GM23248 (cell line): ENCODE measurements at places on chromosomes 6 and 20. TPM values are rescaled to one million over a fixed set of nuclear protein-coding genes. Genes with fewer than 3 reads are reported as not detected.

Gene NPBWR2
- polyA plus RNA-seq = not detected in 2 replicates

Gene ANKRD60
- not detected in 2 replicates for polyA plus RNA-seq

Gene IFT52
- polyA plus RNA-seq = 48.5 and 51.7 TPM in 2 replicates

Gene AURKA
- 78.9 and 88.5 TPM in 2 replicates for polyA plus RNA-seq

Gene ADGRG6
- 0.38 and 0.47 TPM in 2 replicates for polyA plus RNA-seq

Gene COL12A1
- polyA plus RNA-seq = 232 and 253 TPM in 2 replicates

Gene F13A1
- not detected in 2 replicates for polyA plus RNA-seq

Gene HLA-DPB1
- polyA plus RNA-seq = 17.8 and 18.9 TPM in 2 replicates

Gene HMGN4
- 67.1 and 70.8 TPM in 2 replicates for polyA plus RNA-seq

Gene GPR6
- polyA plus RNA-seq = not detected in 2 replicates

Gene EFCAB8
- polyA plus RNA-seq = not detected in 2 replicates

Gene ME1
- polyA plus RNA-seq = 10.0 and 11.6 TPM in 2 replicates

DNA sequence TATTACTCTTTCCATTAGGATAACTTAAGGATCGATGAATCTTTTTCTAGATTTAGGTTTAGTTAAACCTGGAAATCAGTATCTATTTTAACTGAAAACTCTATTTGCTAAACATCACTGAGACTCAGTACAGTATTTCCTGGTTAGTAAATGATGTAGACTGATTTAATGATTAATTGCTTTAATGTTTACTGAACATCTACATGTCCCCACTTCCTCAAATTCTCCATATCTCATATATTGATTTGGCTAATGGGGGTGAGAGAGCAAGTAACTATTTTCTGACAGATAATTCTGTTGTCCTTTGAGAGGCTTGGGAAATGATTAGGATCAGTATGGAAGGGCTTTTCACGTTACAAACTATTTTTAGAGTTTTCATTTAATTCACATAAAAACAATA is 10.3 kb downstream of the MKKS start:
- H3K36me3 ChIP-seq = no peaks in the 10 kb centered on the region
- H3K4me1 ChIP-seq = no peaks in the 10 kb centered on the region

- H3K27me3 ChIP-seq = peaks cover 22% of the 10 kb centered on the region
- no peaks in the 10 kb centered on the region for H3K36me3 ChIP-seq
- peak overlapping the region; percentile 77 for H3K4me3 ChIP-seq
- DNase-seq = peak; percentile 6
- no peaks in the 10 kb centered on the region for H3K4me1 ChIP-seq
- no peak overlapping the region for H3K27ac ChIP-seq
Observed at GRCh38 chr6:47308198-47308517, 1.5 kb downstream of the TNFRSF21 start.

GRCh38 chr20:33709398-33709797 is 10.7 kb downstream of the PXMP4 start:
- no peaks in the 10 kb centered on the region for H3K27me3 ChIP-seq
- no peak overlapping the region for H3K27ac ChIP-seq
- no peak overlapping the region for H3K4me3 ChIP-seq
- H3K36me3 ChIP-seq = no peaks in the 10 kb centered on the region
- peak; percentile 40 for DNase-seq

DNA sequence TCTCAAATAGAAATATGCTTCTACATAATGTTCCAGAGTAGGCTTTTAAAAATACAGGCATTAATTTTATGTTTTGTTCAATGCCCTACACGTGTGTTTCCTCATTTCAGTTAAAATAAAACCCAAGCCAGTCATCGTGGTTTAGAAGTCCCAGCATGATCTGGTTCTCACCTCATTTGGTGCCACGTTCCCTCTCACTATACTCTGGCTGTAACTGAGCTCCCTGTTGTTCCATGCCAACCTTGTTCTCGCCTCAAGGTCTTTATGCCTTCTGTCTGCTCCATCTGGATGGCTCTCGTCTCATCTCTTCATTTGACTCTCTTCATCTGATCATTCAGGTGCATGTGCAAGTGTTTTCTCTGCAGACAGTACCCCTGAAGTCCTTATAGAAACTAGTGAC is 32.6 kb downstream of the HDGFL1 start:
- H3K27me3 ChIP-seq = no peaks in the 10 kb centered on the region
- no peaks in the 10 kb centered on the region for H3K4me1 ChIP-seq
- no peak for DNase-seq

- no peak overlapping the region for H3K4me3 ChIP-seq
- peaks cover 16% of the 10 kb centered on the region; the same call in 1 of the 2 replicates for H3K4me1 ChIP-seq
- H3K36me3 ChIP-seq = no peaks in the 10 kb centered on the region
- H3K27me3 ChIP-seq = no peaks in the 10 kb centered on the region
- DNase-seq = no peak
- H3K27ac ChIP-seq = peak overlapping the region; percentile 54
Observed at GRCh38 chr6:28978133-28978491, 27.0 kb downstream of the ZNF311 start.

DNA sequence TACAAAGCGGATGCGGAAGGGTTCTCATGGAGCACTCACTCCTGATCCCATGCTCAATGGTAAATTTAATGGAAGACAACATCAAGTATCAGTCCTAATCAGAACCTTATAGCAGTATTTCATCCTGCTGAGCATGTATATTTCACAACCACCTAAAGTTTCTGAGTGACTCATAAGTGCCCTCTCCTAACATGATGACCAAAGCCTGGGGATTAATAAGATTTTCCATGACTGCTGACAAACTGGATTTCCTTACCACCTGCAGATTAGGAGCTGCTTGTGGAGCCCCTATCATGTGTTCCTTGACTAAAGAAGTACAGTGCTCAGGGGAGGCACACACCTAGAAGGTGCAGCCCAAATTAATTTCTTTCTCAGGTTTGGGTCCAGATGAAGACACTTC is 112.8 kb downstream of the INSM1 start:
- H3K27ac ChIP-seq = peak overlapping the region; percentile 34; the same call in 1 of the 2 replicates
- DNase-seq = peak; percentile 90
- peaks cover 9% of the 10 kb centered on the region for H3K4me1 ChIP-seq
- H3K4me3 ChIP-seq = no peak overlapping the region
- H3K36me3 ChIP-seq = no peaks in the 10 kb centered on the region
- no peaks in the 10 kb centered on the region for H3K27me3 ChIP-seq

DNA sequence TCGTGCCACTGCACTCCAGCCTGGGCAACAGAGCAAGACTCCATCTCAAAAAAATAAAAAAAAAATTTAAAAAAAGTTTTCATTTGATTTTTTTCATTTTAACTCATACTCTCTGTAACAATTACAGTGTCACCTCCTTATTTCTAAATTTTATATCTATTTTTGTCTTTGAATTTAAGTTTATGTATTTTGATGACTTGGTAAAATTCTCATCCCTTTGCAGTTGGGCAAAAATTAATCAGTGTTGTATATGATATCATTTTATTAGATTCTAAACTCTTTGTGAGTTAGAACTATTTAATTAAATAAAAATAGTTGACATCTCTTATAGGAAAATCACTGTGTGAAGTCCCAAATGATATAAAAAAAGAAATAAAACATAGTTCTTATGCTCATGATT is 270.7 kb downstream of the PLCB1 start:
- no peak for DNase-seq
- no peak overlapping the region for H3K4me3 ChIP-seq
- no peak overlapping the region for H3K27ac ChIP-seq
- H3K27me3 ChIP-seq = no peaks in the 10 kb centered on the region

DNA sequence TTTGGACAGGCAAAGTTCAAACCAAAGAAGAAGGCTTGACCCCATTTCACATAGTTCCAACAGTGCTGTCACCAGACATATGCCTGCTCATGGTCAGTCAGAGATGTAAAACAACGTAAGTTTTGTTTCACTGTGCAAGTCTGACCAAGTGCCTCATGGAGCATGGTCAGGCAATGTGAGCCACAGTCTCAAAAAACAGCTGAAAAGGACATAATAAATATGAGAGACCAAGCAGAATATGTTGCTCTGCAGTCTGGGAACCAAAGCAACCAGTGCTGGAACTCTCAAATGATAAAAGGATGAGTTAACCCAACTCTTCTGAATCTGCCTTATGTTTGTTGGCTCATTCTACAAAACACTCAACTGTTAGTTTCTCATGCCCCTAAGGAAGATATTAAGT is 39.9 kb upstream of the DST start:
- H3K36me3 ChIP-seq = no peaks in the 10 kb centered on the region
- no peaks in the 10 kb centered on the region for H3K27me3 ChIP-seq
- H3K4me3 ChIP-seq = no peak overlapping the region
- DNase-seq = peak; percentile 60
- peaks cover 47% of the 10 kb centered on the region for H3K4me1 ChIP-seq

DNA sequence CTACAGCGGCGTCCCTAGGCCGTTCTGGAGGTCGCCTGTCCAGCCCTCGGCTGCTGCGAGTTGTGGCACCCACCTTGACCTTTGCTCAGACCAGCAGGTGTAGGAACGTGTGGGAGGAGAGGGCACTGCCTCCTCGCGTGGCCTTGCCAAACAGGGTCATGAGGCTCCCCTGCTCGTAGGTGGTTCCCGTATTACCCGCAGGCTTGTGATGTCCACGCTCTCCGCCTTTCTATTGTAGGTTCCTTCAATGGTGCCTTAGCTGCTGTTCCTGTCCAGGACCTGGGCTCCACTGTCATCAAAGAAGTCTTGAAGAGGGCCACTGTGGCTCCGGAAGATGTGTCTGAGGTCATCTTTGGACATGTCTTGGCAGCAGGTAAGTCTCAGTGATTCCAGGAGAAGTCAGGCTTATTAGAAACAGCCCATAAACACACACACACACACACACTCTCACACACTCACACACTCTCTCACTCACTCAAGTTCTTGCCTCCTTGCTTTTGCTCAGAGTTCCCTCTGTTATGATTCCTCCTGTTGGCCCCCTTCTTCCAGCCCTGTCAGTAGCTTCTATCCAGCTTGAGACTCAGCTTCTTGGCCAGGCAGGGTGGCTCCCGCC is 942 bp downstream of the ACAT2 start:
- peak overlapping the region; percentile 84 for H3K4me3 ChIP-seq
- H3K27me3 ChIP-seq = no peaks in the 10 kb centered on the region
- H3K27ac ChIP-seq = peak overlapping the region; percentile 88
- peaks cover 25% of the 10 kb centered on the region; the same call in 1 of the 2 replicates for H3K36me3 ChIP-seq
- peak; percentile 23 for DNase-seq
- H3K4me1 ChIP-seq = peaks cover 34% of the 10 kb centered on the region

- H3K4me1 ChIP-seq = 0 out of 2 replicates have a peak, but pooled peaks cover 3% of the 10 kb centered on the region
Observed at GRCh38 chr6:158808442-158808833, 10.7 kb downstream of the EZR start.

DNA sequence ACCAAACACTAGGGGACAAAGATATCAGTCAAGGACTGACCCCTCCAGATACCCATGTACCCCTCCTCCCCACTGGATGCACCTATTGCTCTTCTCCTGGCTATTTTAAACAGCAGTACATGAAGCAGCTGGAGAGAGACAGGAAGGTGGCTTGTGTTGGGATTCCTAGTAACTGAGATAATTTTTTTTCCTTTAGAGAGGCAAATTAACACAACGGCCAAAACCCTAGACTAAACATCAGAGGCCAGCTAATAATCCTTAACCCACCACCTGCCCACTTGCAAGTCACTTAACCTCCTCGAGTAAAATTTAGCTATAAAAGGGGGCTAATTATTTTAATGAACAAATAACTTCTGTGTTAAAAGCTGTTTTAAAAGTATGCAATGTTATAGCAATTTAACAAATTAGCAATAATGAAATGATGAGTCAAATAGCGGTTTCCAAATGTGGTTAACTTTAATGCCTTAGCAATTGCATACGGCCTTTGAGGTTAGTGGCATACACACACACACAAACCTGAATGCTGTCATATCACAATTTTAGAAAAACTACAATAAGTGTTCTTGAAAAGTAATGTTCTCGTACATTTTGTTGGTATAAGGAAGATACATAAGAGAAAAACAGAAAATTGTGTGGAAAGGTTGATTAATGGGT is 151.7 kb downstream of the FRK start:
- no peaks in the 10 kb centered on the region for H3K36me3 ChIP-seq
- no peak for DNase-seq
- no peaks in the 10 kb centered on the region for H3K4me1 ChIP-seq
- H3K27ac ChIP-seq = no peak overlapping the region

DNA sequence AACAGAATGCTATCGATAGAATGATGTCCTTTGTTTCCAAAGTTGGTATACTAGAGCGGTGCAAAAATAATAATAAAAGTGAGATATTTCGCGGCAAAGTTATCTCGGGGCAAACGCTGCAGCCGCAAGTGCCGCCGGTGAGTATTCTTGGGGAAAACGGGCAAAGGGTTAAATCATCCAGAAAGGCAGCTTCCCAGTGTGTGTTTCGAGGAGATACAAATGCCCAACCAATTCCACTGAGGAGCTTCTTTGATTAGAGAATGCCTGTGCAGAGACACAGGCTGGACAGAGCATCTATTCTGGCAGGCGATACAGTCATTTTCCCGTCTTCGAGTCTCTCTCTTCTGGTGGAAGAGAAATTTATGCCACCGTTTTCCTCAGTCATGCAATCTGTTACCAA is 58.0 kb upstream of the MPC1 start:
- H3K4me1 ChIP-seq = no peaks in the 10 kb centered on the region
- H3K27ac ChIP-seq = no peak overlapping the region
- no peaks in the 10 kb centered on the region for H3K27me3 ChIP-seq
- DNase-seq = no peak
- H3K4me3 ChIP-seq = no peak overlapping the region

- H3K4me3 ChIP-seq = no peak overlapping the region
- no peak for DNase-seq
- no peaks in the 10 kb centered on the region for H3K27me3 ChIP-seq
- H3K27ac ChIP-seq = no peak overlapping the region
- no peaks in the 10 kb centered on the region for H3K36me3 ChIP-seq
Observed at GRCh38 chr20:6480328-6481200, 286.9 kb upstream of the BMP2 start.

- H3K36me3 ChIP-seq = no peaks in the 10 kb centered on the region
- no peak overlapping the region for H3K4me3 ChIP-seq
- DNase-seq = no peak
- H3K27me3 ChIP-seq = no peaks in the 10 kb centered on the region
- H3K27ac ChIP-seq = no peak overlapping the region
- H3K4me1 ChIP-seq = no peaks in the 10 kb centered on the region
Observed at GRCh38 chr6:127085181-127085580, 33.3 kb upstream of the RSPO3 start.

- no peaks in the 10 kb centered on the region for H3K36me3 ChIP-seq
- H3K4me3 ChIP-seq = no peak overlapping the region
- H3K27me3 ChIP-seq = no peaks in the 10 kb centered on the region
- H3K27ac ChIP-seq = no peak overlapping the region
Observed at GRCh38 chr20:51641866-51642265, 99.3 kb upstream of the NFATC2 start.

- H3K4me3 ChIP-seq = no peak overlapping the region
- H3K4me1 ChIP-seq = peaks cover 2% of the 10 kb centered on the region
- no peak overlapping the region for H3K27ac ChIP-seq
- H3K27me3 ChIP-seq = no peaks in the 10 kb centered on the region
Observed at GRCh38 chr6:7214468-7214867, 98.5 kb downstream of the SSR1 start.
